CD4-positive, alpha-beta T cell (primary cell): ENCODE measurements at places on chromosomes 2 and 18. TPM values are rescaled to one million over a fixed set of nuclear protein-coding genes. Genes with fewer than 3 reads are reported as not detected.

- no peak for DNase-seq
Measured at GRCh38 chr2:107462181-107462580, 364.5 kb upstream of the RGPD4 start.

DNA sequence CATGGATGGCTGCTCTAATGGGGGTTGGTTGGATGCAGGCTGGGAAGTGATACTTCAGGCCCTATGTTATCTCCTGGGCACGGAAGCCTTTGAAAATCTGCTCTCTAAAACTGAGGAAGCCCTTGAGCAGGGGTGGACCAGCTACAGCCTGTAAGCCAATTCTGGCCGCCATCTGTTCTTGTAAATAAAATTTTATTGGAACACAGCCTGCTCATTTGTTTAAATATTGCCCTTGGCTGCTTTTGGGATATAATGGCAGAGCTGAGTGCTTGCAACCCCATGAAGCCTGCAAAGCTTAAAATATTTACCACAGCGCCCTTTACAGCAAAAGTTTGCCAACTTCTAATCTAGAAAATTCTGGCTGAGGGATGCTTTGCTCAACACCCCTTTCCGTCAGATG is 11.9 kb upstream of the IGFBP2 start:
- no peak for DNase-seq

GRCh38 chr2:10392951-10393639 is 55.0 kb downstream of the ODC1 start:
- no peak for DNase-seq

DNA sequence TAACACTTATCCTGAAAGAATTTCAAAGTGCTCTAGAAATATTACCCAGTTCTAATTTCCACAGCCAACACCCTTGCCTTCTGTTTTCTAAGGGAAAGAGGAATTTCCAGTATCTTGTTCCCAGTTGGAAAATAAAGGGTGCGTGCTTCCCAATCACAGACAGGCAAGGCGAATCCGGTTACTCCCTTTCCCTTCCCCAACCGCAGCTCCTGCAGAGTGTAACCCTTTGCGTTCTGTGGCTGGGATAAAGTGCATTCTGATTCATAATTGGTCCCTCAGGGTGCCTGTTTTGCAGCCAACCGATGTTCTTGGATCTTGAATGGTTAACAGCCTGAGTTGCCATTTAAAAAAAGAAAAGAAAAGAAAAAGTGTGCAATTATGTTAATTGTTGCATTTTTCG is 40.6 kb upstream of the PGAP1 start:
- DNase-seq = no peak

DNA sequence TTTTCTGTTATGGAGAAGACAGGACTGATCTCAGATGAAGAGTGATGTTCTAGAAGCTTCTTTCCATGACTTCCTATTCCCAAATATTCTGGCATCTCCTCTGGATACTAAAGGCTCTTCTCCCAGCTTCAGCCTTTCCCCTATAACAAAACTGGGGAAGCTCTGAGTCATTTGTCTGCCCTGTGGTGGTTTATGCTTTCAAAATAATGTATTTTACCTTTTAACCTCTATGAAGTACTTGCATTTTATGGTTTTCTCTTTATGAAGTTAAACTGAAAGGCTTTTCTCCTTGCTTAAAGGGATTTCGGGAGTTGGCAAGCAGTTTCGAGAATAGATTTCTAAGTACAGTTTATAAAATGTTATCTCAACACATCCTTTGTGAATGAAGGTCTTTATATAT is 104.4 kb downstream of the TANC1 start:
- DNase-seq = no peak

DNA sequence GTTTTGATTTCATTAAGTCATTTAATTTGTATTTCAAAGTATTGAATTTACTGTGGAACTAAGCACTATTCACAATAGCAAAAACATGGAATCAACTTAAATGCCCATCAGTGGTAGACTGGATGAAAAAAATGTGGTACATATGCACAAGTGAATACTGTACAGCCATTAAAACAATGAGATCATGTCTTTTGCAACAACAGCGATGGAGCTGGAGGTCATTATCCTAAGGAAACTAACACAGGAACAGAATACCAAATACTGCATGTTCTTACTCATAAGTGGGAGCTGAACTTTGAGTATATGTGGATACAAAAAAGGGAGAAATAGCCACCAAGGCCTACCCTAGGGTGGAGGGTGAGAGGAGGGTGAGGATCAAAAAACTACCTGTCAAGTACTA is 164.4 kb downstream of the BABAM2 start:
- DNase-seq = no peak

DNA sequence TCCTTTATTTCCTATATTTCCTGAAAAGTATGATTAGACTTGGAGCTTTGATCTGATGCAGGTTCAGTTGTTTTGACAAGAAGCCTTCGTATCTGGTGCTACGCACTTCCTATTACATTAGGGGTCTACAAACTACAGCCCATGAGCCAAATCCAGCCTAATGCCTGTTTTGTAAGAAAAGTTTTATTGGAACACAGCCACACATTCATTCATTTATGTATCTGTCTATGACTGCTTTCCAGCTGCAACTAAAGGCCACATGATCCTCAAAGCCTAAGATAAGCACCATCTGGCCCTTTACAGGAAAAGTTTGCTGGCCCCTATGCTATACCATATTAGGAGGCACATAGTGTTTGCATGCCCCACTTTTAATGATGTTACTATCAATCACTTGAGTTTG is 26.0 kb downstream of the EIF2AK3 start:
- DNase-seq = no peak

GRCh38 chr2:5911718-5912117 is 219.5 kb downstream of the SOX11 start:
- DNase-seq = no peak

- DNase-seq = no peak
Measured at GRCh38 chr2:74835831-74836674, 2.1 kb downstream of the HK2 start.

DNA sequence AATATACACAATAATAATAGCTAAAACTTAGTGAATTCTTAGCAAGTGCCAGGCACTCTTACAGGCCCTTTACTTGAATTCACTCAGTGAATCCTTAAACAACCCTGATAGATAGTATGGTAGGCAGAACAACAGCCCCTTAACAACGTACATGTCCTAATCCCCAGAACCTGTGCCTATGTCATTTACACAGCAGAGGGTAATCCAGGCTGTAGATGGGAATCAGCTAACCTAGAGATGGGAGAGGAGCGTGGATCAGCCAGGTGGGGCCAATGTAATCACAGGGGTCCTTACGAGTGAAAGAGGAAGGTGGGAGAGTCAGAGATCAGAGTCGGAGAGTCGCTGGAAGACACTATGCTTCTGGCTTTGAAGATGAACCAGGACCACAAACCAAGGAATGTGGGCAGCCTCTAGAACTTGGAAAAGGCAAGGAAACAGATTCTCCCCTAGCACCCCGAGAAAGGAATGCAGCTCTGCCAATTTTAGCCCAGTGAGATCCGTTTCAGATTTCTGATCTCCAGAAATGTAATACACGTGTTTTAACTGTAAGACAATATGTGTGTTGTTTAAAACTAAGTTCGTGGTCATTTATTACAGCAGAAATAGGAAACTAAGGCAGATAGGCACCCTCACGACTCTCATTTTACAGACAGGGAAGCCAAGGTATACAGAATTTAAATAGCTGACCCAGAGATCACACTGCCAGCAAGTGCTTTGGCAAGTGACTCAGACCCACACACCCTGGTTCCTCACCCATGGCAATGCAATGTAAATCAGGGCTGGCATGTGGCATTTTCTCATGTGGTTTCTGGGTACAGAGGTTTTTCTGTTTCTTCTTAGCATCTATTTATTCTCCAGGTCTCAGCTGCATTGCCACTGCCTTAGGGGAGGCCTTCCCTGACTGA is 68.9 kb downstream of the DOCK10 start:
- DNase-seq = peak; percentile 45

- DNase-seq = peak; percentile 41
Measured at GRCh38 chr2:44392338-44392943, 30.7 kb downstream of the CAMKMT start.

DNA sequence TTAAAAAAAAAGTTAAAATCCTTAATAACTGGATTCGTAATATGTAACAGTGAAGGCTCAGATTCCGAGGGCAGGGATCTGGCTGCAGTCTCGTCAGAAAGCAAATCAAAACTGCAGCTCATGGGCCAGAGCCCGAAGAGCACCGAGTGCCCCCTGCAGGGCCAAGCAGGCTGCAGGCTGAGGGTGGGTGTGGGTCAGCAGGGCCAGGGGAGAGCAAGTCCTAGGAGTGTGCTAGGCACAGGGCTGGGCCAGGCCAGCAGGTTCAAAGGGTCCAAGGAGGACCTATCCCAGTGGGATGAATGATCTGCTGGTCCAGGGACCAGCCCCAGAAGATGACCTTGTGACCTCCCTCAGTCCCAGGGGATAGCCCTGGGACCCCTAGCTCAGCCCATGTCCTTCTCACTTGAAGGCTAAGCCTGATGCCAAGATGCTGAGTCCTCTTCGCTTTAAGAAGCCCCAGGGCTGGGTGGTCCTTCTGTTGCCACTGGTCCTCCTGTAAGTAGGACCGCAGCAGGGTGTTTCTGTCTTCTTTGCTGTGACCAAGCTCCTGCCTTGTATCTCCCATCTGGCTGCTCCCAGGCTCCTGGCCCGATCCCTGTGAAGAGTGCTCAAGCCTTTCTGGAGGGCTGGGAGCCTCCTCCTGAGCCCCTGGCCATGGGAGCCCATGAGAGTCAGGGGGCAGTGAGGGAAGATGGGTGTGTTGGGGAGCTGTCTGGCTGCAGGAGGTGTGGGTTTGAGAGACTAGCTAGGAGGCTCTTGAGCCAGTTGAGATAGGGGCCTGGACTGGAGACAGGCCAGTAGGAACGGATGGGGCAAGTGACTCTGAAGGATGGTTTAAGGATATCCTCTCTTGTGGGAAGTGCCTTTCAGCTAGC is 150.7 kb downstream of the DYSF start:
- no peak for DNase-seq

GRCh38 chr2:173659509-173659908 is 304.8 kb downstream of the CDCA7 start:
- no peak for DNase-seq

- no peak for DNase-seq
Measured at GRCh38 chr2:25938345-25938744, 44.0 kb downstream of the KIF3C start.

GRCh38 chr18:70194227-70194890 is 11.1 kb downstream of the RTTN start:
- no peak for DNase-seq

DNA sequence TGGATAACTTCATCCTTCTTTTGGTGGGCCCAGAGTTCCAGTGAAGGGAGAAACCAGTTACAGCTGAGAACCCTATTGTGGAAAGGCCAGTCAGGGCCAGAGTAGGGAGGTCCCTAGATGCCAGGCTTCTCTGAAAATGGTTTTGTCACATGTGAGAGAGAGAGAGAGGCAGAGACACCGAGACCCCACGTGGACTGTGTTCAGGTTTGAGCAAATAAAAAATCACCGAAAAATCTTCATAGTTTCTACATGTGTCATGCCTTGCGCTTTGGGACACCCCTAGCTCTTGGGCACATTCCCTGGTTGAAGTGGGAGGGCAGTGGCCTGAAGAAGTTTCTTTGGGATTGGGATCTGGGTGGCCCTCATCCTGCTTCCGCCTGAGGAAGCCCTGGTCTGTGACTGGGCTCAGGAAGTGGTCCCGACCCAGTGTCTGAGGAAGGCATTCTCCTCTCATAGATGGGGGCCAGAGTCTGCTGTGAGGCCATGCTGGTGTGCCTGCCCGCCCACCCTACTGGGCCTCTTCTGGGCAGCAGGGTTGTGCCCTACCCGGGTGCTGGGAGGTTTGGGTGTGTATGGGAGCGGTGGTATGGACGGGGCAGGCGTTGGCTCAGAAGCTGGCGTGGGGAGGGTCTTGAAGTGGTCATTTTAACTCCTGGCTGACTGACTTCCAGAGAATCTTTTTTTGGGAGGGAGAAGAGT is 16.1 kb downstream of the NCK2 start:
- DNase-seq = no peak

GRCh38 chr2:104654811-104655210 is 199.1 kb upstream of the POU3F3 start:
- DNase-seq = no peak

Gene SS18
- total RNA-seq = 40.4 TPM

Gene GALR1
- not detected for total RNA-seq

Gene PRKAG3
- not detected for total RNA-seq

Gene SATB2
- not detected for total RNA-seq

Gene MRO
- total RNA-seq = not detected

Gene CD8B2
- 0.14 TPM for total RNA-seq

Gene TCF23
- not detected for total RNA-seq
